Stimulated activated CD4-positive, alpha-beta T cell treated with anti-CD3 and anti-CD28 coated beads, Interleukin-15, amount 100 ng/mL, for 48 hours (primary cell): ENCODE measurements at places on chromosomes 16 and 17.

DNA sequence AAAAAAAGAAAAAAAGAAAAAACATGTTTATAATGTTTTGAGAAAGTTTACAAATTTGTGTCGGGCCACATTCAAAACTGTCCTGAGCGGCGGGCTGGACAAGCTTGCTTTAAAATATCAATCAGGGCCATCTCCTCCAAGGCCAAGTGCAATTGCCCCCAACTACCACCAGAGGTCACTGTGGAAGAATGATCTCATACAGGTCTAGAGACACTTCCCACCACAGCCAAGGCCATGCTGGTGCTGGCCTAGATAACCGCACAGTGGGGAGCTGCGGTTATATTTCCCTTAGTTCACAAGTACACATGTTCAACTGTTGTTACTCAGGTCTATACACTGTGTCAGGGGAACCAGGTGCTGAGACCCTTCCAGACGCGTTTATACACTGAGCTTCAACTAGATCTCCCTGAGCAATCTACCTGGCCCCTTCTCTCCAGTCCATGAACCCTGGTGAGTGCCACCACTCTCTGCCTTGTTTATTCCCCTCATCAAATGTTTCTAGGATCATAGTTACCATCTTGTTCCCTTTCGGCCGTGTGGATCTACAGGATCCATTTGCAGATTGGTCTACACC, 83.8 kb upstream of the CCL2 start:
- DNase-seq = no peak

GRCh38 chr16:81515281-81515680, 70.7 kb downstream of the CMIP start:
- no peak for DNase-seq

DNA sequence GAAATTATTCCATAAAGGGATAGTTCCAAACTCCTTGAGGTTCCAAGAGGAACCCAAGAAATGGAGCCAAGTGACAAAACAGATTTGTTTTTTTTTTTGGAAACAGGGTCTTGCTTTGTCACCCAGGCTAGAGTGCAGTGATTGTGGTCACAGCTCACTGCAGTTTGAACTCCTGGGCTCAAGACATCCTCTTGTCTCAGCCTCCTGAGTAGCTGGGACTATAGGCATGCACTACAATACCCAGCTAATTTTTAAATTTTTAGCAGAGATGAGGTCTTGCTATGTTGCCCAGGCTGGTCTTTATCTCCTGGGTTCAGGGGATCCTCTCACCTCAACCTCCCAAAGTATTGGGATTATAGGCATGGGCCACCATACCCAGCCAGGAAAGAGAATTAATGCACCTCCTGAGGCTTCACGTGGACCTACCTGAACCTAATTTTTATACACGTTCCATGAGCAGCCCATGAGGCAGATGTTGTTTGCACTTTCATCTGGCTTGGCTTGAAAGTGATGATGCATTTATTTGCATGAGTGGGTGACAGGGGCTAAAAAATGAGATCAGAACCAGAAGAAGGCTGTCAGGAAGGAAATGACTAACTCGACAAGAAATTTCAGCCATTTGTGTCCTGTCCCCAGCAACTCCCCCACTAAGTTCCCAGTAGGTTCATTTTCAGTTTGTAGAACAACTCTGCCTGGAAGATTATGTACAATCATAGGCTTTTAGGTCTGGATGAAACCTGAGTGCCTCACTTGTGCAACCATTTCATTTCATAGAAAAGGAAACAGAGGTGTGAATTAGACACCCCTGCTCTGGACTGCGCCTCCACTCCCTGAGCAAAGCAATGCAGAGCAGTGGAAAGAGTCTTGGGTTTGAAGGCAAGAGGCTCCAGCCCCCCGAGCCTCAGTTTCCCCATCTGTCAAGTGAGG, 10.3 kb upstream of the IRF8 start:
- no peak for DNase-seq

- no peak for DNase-seq
Measured at GRCh38 chr16:13611596-13611995, 308.4 kb upstream of the ERCC4 start.

DNA sequence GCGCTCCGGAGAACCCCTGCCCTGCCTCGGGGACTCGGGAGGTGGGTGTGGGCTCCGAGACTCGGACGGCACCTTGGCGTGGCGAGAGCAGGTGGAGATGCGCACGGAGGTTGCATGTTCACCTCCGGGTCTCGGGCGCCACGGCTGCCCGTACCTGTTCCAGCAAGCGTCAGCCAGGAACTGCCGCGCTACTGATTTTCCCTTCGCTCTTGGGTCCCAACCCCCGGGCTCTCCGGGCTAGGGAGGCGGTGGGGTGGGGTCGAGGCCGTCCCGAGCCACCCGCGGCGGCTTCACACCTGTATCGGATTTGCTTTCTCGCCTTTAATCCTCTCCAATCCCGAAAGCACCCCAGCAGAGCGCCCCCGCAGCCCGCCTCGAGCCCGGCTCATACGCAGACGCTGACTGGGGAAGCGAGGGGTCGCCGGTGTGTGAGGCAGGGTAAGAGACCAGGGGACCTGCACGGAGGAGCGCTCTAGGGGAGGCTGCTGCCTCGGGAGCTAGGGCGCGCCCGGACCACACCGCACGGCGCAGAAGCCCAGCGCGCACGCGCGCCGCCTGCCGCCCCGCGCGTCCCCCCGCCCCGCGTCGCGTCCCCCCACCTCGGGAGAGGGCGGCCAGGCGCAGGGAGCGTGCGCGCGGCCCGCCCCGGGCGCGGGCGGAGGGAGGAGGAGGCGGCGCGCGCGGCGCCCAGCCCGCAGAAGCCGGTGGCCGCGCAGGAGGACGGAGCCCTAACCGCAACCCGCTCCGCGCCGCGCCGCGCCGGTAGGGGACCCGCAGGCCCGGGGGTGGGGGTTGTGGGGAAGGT, at the start of gene DUSP14:
DUSP14 (plus strand) TSS at position 695 of the 805 bp plus-strand sequence. CDS start 22,382 bp downstream, outside the sequence.
- peak; percentile 70 for DNase-seq

GRCh38 chr16:86902656-86903001, 324.3 kb downstream of the FOXL1 start:
- no peak for DNase-seq

GRCh38 chr17:39447561-39447960, 3.5 kb downstream of the MED1 start:
- DNase-seq = no peak

DNA sequence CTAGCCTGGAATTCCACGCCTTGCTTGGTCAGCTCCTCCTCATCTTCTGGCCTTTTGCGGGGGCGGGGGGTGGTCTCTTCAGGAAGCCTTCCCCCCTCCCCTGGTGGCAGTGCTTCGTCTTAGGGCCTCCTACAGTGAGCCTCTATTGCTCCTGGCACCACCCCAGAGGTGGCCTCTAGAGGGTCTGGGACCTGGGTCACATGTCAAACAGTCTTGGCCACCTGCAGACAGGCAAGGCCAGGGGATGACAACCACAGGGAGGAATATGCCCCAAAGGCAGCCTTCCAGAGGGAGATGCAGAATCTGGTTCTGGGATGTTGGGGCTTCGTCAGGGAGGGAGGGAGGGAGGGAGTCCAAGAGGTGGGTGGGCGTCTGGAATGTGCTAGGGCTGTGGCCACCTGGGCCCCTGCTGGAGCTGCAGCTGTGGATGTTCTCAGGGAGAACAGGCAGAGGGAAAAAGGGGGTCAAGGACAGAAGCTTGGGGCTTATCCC, 50.6 kb downstream of the SMPD3 start:
- no peak for DNase-seq

DNA sequence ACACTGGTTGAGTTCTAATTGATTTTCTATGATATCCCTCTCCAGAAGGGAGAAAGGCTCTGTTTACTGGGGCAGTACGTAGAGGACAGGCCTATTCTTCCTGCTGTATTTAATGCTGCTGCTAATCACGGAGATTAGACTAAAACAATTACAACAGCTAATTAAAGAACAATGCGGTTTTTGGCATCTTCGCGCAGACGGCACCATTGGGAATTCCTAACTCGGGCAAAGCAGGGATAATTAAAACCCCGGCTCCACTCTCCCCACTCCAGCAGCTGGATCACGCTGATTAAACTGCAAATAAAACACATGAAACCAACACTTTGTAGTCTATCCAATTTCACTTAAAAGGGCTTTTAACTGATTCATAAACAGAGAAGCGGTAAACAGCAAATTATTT, 147.6 kb downstream of the XYLT1 start:
- DNase-seq = no peak

- no peak for DNase-seq
Measured at GRCh38 chr17:81429821-81430551, 34.7 kb downstream of the BAHCC1 start.

GRCh38 chr17:80109713-80110446, 8.5 kb downstream of the GAA start:
- DNase-seq = no peak

GRCh38 chr16:87206646-87207451, 110.3 kb downstream of the C16orf95 start:
- no peak for DNase-seq

GRCh38 chr17:3639981-3640596, 3.5 kb downstream of the CTNS start:
- DNase-seq = peak; percentile 40

- DNase-seq = no peak
Measured at GRCh38 chr17:58371300-58371950, 19.4 kb upstream of the SUPT4H1 start.

DNA sequence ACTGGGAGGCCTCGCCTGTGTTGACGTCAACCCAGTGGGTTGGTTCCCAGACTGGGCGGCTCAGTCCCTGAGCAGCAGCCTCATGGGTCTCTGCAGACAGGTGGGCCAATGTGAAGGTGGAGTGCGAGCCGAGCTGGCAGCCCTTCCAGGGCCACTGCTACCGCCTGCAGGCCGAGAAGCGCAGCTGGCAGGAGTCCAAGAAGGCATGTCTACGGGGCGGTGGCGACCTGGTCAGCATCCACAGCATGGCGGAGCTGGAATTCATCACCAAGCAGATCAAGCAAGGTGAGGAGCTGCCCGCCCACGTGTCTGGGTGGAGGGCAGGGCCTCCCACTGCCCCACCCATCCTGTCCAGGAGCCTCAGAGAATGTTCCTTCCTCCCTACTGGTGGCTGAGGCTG, 44.1 kb downstream of the MRC2 start:
- DNase-seq = no peak

DNA sequence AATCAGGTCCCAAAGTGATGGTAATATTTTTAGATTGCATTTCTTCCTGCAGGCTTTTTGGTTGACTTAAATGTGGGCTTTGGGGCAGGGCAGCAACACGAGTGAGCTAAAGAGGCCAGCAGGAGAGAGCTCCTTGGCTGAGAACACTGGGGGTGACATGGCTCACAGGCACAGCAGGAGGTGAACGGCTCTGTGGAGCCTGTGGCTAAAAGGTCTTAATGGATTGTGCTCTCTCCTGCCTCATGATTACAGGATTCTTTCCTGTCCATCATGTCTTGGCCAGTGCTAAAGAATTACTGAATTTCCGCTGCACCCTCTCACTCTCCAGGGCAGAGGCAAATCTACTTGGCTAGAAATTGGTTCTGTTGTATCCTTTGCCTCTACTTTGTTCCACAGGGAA, 366.6 kb downstream of the HS3ST4 start:
- no peak for DNase-seq

DNA sequence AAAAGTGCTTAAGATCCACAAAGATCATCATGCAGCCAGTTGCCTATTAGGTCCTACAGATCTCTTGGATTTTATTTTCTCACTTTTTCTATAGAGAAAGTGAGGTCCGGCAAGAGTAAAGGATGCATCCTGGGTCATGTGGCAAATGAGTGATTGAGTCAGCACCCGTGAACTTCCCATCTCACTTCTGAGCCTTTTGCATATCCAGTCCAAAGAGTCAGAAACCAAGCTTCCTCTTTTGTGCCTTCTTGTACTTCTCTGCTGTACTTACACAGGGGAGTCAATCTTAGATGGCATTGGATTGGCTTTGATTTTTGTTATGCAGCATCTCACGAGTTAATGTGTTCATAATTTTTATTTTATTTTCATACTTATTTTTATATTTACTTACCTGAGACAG, 114.2 kb upstream of the IRX5 start:
- no peak for DNase-seq

DNA sequence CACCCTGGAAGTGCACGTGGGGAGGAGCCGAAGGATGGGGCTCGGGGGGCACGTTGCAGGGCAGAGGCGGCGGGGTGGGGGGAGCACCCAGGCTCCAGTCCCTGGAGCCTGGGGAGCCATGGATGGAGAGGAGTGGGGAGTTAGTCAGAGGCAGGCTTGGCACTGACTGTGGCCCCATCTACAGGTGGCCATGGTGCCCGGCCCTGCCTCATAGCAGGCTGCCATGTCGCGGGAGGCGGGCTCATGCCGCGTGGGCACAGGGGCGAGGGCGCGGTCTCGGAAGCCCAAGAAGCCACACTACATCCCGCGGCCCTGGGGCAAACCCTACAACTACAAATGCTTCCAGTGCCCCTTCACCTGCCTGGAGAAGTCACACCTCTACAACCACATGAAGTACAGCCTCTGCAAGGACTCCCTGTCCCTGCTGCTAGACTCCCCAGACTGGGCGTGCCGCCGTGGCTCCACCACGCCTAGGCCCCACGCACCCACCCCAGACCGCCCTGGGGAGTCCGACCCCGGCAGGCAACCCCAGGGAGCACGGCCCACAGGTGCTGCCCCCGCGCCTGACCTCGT, 3.0 kb downstream of the PRR35 start:
- no peak for DNase-seq

DNA sequence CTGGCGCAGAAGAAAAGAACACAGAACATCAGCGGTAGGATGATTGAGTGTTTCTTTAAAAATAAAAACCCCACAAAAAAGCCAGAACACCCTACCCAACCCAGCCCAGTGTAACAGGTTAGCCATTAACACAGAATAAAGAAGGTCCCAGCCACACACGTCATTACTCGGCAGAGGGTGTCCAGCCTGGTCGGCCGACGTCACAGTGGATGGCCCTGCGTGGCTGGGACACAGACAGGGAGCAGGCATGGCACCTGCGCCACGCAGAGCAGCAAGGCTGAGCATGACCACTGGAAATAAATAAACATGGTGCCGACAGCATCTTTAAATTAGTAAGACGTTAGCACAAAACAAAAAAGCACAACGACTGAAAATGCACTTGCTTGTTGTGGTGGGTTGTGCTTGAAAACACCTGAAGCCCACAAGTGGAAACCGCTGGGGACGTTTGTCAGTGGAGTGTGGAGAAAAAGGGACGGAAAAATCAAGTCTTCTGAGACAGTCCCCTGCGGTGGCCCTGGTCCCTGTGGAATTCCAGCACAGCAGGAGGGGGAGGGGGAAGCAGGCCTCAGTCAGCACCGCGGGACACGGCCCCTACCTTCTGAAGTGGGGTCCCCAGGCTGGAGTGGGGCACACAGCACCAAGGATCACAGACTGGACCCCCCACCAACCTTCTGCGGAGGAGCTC, 39.2 kb downstream of the SLC7A5 start:
- no peak for DNase-seq

DNA sequence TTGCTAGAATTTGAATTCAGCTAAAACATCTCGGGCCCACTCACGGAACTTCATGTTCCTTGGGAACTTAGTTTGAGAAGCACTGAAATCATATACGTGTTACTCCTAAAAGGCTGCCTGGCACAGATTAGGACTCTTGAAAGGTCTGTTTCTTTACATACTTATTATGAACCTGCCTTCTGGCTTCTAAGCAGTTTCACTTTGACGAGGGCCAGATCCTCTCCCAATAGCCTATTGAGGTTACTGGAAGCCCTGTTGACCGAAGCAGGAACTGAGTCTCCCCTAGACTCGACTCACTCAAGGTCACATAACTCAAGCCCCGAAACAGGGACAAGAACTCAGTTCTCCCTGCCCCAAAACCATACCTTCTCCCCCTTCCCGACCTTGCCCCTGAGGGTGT, 121.9 kb upstream of the PLCG2 start:
- DNase-seq = no peak

GRCh38 chr17:70563281-70563820, 394.0 kb downstream of the KCNJ2 start:
- DNase-seq = no peak
